ENCODE measurements at places on chromosomes 11 and 22.

GRCh38 chr11:45745065-45745811 lies 59.7 kb upstream of the SLC35C1 start:
- no peak for DNase-seq

DNA sequence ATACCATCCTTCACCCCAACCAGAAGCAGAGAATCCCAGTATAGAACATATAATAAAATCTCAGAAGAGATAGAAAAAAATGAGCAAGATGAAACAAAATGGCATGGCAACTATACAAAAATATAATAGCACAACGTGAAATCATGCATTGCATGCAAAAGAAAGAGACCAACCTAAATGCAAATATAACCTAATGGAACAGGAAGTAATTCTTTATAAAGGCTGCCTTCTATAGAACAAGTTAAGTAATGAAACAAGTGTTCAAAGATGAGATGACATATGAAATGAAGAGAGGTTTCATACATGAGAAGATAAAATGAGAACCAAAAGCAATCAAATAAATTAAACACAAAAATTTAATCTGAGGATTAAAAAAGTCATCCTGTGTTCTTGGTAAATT lies 18.5 kb upstream of the ARHGAP20 start:
- no peak for DNase-seq

GRCh38 chr11:31160504-31161422 lies 208.8 kb downstream of the DCDC1 start:
- DNase-seq = no peak

- DNase-seq = no peak
These were observed 3.3 kb downstream of the ADORA2A start for GRCh38 chr22:24430431-24431308.

GRCh38 chr11:87355596-87355995 lies 317.9 kb downstream of the TMEM135 start:
- DNase-seq = no peak

DNA sequence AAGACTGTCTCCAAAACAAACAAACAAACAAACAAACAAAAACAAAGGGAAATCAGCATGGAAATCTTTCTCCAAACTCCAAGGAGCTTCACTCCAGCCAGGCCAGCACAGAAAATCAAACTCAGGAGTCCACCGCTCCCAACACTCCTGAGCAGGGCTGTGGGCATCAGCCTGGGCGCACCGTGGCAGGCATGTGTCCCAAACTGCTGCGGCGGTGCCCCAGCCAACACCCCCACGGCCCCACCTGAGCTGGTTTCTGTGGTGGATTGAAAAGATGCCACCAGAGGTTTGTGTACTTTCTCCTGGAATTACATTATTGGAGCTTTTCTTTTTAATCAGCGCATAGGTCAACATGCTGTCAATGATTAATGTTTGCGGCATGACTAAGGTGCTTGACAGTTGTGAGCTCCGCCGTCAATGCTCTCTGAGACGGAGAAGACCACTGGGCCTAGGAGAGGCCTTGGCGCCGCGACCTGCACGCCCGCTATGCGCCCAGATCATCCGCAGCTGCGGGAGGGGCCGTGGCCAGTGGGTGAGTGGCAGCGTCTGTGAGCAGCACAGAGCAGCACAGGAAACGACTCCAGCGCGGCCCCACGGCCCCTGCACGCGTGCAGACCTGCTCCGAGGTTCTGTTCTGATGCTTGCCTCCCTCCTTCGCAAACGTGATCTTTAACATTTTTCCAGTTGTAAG lies 18.1 kb downstream of the DRD4 start:
- DNase-seq = no peak

DNA sequence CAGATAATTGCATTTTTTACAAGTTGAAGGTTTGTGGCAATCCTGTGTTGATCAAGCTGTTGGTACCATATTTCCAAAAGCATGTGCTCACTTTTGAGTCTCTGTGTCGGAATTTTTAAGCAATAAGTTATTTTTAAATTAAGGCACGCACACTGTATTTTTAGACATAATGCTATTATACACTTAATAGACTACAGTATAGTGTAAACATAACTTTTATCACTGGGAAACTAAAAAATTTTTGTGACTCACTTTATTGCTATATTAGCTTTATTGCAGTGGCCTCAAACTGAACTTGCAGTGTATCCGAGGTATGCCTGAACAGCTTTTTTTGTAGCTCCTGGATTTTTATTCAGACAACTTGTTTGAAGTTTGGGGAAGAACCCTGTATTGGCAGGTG lies 31.3 kb upstream of the RRM1 start:
- DNase-seq = no peak

GRCh38 chr11:92266806-92267205 lies 42.2 kb downstream of the FAT3 start:
- DNase-seq = no peak

DNA sequence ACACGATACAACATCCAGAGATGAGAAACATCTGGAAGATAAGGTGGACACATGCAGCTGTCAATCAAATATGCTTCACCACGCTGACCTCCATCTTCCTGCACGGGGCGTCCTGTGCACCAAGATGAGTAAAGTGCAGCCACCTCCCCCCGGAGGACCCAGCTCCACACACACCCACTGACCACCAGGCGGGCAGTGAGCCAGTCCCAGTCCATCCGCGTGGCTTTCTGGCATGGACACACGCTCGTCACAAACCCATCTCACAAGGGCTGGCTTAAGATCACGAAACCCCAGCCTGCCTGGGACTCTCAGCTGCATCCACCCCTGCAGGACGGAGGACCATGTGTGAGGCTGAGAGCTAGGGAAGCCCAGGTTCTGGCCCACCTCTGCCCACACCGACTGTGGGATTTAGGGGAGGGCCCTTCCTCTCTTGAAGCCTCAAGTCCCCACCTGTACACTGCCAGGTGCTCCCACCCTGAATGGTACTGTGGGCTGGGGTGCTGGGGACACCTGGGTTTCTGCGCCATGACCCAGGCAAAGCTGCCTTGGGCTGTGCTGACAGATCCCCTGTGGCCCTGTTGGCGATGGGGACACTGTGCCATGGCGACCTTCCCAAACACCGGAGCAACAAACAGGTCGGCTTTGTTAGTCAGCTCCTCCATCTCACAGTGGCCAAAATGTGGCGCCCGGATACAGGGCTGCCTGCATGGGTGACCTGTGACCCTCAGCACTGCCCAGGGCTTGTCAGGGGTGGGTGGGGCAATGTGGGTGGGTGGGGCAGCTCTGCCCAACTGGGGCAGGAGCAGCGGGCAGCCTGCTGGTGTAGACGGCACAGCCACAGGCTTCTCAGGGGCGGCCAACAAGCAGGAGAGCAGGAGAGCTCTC lies 629.0 kb downstream of the TBC1D22A start:
- DNase-seq = no peak

DNA sequence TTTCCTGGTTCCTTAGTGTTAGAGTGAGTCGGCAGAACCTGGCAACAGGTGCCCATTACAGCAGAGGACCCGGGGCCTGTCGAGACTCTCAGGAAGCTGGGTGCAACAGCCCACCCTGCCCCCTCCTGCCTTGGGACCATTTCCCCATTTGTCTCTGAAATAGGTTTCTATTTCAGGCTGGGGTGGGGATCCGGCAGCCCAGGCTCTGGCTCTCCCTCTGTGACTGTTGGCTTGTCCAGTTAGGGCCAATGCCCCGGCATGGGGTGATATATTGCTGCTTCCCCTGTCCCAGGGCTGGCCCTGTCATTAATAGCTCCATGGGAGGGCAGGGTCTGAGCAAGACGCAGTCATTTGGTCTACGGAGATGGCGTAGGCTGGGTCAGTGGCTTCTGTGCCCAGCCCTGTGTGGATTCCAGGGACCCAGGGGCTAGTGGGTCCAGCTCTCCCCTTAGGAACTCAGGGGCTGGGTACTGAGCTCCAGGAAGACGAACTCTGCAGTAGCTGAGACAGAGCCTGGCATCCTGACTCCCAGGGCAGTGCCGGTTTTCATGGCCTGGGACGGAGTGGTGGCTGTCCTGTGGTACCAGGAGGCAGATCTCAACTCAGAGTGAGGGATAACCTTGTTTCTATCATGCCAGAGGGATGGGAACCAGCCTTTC lies 2.7 kb downstream of the P2RY6 start:
- no peak for DNase-seq

GRCh38 chr11:75421902-75422247 lies 11.1 kb downstream of the KLHL35 start:
- no peak for DNase-seq

GRCh38 chr11:6353367-6353987 lies 33.2 kb upstream of the CAVIN3 start:
- peak; percentile 33 for DNase-seq

DNA sequence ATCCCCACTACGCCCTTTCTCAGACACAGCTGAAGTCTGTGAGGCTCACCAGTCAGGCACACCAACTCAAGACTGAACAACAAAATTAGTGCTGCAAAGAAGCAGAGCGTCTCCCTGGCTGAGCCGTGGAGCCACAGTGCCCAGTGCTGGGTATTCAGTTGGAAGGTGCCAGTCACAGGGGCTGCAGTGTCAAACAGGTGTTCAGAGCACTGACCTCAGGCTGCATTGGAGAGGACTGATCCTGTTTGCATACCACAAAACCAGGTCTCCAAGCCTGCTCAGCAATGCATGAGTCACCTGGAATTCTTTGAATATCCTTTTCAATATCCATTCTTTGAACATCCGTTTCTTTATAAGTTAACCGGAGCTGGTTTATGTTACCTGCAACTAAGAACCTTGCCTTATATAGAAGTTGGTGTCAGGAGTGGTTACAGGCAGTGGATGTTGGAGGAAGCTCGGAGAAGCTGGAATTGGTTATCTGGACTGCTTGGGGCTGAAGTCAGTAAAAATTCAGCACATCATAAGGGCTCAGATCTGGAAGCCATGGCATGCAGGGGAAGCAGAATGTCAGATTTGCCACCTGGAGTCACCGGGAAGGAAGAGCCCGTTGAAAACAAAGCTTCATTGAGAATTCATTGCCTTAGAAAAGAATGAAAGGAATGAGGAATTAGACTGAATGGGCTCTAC lies 30.3 kb downstream of the PDGFB start:
- peak; percentile 41 for DNase-seq

GRCh38 chr11:36090356-36091109 lies 146.7 kb downstream of the LDLRAD3 start:
- DNase-seq = no peak

DNA sequence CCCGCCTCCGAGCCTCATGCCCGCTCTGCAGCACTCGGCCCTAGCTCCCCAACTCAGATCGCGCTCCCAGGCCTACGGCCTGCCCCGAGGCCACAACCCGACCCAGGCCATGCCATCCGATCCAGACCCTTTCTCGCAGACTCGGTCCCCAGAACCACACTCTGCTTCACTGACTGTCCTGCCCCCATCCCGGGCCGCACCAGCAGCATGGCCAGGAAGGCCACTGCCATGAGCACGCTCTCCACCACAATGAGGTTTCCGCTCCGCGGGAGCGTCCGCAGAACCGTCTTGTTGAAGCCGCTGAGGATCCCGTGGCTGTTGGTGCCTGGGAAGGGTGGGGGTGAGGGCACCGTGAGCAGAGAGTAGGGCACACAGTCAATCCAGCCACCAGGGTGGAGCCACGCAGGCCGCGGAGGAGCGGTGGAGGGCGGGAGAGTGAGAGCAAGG lies 6.4 kb downstream of the UNC93B1 start:
- no peak for DNase-seq

- no peak for DNase-seq
These were observed 11.5 kb upstream of the ZC3H12C start for GRCh38 chr11:110081462-110082376.

GRCh38 chr11:3970108-3970507 lies 114.6 kb downstream of the STIM1 start:
- no peak for DNase-seq

DNA sequence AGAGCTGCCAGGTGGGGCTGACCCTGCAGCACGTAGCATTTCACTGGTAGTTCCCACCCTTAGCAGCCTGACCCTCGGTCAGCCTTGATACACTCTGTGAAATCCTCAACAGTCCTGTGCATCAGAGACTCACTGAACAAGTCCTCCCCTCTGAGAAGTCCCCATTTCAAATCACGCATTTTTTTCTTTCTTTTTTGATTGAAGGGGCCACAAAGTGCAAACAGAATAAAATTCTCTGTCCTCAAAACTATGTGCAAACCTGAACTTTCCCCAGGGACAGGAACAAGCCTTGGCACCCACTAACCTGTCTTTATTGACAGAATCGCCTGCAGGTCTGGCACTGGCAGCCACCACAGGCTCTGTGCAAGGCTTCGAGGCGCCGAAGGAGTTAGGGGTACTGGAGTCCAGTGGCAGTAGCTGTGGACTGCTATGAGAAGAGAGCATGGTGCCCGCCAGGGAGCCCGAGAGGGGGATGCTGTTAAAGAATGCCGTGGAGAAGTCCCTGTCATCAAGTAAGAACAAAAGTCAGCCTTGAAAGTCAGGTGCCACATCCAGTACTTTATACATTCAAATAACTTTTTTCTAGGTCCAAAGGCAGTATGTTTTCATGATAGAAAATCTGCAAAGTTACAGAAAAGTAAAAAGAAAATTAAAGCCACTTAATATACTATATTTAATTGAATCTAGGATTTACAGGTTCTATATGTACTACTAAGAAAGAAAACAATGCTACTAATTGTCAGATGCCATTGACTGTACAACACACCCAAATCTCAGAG lies 53.8 kb downstream of the HIRA start:
- DNase-seq = no peak

DNA sequence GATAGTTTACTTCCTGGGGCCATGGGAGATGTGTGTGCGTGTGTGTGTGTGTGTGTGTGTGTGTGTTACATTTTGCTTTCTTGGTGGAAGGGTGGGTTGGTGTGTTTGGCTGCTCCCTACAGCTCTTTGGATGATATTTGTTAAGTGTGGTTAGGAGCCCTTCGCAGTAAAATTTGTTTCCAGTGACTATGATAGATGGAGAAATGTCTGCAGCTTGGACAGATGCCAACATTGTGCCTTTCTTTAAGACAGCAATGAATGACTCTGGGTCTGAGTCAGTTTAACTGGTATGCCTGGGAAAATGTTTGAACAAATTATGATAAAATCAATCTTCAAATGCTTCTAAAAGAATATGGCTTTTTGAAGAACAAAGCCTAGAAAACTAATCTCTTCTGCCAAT lies 102.7 kb upstream of the TRPC6 start:
- DNase-seq = no peak

DNA sequence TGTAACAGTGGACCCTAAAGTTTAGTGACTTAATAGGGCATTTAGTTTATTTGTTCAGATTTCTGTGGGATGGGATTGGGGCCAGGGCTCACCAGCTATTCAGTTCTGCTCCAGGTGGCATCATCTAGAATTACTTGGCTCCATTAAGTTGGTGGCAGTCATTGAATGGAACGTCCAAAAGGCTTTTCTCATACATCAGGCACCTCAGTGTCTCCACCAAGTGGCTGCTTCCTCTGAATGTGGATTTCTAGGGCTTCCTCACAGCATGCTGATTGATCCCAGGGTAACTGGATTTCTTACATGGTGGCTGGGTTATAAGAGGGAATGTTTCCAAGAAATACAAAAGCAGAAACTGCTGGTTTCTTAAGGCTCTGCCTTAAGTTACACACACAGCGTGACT lies 34.7 kb downstream of the USP47 start:
- no peak for DNase-seq
